ENCODE measurements at places on chromosomes 4 and X.

DNA sequence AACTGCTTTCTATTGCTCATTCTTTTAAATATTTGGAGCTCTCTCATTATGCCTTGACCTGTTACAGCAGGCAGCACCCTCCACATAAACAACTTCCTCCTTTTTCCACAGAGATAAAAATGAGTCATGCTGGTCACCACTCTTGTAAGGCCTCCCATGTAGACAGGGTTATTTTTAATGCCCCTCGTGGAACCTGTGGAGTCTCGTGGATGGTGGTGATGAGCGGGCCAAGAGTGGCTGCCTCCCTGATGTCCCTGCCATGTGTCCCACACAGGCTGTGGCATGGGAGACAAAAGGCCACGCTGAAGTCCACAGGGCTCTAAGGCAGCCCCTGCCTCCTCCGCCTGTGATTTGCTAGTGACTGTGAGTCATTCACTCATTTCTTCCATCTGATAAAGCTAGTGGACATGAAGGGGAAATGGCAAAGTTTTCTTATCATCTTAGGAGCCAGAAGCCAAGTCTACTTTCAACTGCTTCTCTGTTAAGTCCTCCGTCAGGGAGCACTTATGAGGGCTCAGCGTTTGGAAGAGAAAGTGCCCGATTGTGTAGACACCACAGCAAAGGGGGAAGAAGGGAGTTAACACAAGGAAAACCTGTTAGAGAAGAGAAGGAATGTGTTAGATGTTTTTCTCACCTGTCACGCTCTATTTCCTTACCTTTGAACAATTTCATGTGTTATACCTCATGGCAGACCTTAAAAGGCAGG, 121.6 kb upstream of the FAT1 start:
- no peak for DNase-seq

DNA sequence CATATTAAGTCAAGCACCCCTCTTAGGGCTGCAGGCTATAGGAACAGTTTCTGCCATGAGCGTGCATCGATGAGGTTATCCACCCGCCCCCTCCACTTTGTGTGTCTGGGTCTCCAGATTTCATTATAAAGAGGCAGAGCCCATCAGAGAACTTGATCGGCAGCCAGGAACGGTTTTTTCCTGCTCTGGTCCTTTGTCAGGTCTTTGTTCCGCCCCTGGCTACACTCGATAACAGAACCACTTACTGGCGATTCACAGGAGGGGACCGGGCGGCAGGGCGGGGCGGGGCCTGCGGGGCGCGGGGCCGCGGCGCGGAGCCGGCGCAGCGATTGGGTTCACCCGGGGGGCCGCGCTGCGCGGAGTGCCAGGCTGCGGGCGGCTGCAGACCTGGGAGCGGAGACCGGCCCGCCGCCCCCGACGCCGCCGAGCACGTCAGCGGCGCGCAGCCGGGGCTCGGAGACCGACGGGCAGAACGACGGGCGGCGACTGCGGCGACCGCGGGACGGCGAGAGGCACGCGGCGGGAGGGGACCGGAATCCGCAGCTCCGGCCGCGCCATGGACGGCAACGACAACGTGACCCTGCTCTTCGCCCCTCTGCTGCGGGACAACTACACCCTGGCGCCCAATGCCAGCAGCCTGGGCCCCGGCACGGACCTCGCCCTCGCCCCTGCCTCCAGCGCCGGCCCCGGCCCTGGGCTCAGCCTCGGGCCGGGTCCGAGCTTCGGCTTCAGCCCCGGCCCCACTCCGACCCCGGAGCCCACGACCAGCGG, at the start of gene SLC10A4:
Gene SLC10A4 (plus strand): TSS at position 338 of the 771 bp plus-strand sequence. CDS start 219 bp downstream, at position 557.
- DNase-seq: no peak

- DNase-seq: no peak
Observed at GRCh38 chr4:54568184-54568583, 89.6 kb upstream of the KIT start.

- no peak for DNase-seq
Observed at GRCh38 chrX:8520178-8520577, 55.5 kb downstream of the VCX3B start.

- DNase-seq: no peak
Observed at GRCh38 chr4:185919107-185919506, 107.1 kb upstream of the SORBS2 start.

GRCh38 chr4:41718907-41719306, 29.6 kb downstream of the PHOX2B start:
- DNase-seq: no peak

DNA sequence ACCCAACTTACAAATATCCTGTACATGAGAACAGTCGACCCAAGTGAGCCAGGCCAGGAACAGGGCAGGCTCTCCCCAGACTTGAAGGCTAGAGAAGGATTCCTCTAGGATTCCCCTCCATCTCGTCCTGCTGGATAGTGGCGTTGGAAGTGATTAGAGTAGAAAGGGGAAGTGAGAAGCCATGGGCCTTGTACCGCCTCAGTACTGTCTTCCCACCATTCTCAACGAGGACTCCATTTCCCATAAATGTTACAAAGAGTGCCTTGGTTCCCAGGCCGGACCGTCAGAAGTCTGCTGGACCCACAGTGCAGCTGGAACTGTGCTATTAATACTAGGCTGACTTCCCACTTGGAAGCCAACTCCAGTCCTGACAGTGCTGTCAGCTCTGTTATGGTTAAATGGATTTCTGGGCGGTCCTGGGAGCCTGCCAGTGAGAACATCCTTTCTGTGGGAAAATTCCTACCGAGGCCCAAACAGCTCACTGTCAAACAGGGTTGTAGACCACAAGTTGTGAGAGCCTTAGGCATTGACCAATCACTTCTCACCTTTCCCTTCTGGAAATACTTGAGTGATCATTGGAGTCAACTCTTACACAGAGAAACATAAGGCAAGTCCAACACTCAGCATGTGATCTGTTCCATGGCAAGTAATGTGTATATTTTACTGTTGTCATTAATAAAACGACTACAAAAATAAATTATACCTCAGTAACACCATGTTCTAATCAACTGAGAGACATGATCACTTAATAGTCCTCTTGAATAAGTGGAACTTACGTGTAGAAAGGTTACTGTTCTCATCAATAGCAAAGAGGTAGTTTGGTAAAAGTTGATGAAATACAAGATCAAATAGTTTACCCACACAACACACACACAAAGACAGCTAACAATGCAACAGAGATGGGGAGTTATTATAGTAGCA, 58.4 kb downstream of the AMELX start:
- no peak for DNase-seq

DNA sequence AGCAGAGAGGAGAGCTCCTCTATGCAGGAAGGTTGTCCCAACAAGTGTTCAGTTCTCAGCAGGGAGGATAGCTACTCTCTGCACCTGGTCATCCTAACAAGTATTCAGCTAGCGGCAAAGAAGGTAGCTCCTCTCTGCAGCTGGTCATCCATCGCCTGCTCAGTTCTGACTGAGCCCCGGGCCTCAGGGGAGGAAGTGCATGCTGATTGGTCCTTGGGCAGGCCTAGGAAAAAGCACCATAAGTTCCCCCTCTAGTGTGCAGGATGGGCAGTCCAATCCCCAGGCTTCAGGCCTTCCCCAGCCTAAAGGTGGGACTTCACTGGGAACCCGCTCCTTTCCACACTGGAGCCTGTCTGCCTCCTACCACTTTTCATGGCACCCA, 4.4 kb upstream of the FBXW7 start:
- peak; percentile 28 for DNase-seq

DNA sequence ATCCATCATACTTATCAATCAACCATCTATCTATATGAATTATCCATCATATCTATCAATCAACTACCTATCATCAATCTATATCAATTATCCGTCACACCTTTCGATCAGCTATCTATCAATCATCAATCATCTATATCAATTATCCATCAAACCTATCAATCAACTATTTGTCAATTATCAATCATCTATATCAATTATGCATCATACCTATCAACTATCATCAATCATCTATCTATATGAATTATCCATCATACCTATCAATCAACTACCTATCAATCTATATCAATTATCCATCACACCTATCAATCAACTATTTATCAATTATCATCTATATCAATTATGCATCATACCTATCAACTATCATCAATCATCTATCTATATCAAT, 70.6 kb upstream of the PPP2R3B start:
- DNase-seq: no peak

- no peak for DNase-seq
Observed at GRCh38 chrX:18938710-18939109, 45.2 kb downstream of the PHKA2 start.

- DNase-seq: no peak
Observed at GRCh38 chr4:144507311-144508101, 138.4 kb upstream of the HHIP start.

- DNase-seq: no peak
Observed at GRCh38 chrX:139881130-139881529, 51.7 kb downstream of the ATP11C start.

GRCh38 chrX:5829469-5829868, 399.2 kb downstream of the NLGN4X start:
- no peak for DNase-seq

DNA sequence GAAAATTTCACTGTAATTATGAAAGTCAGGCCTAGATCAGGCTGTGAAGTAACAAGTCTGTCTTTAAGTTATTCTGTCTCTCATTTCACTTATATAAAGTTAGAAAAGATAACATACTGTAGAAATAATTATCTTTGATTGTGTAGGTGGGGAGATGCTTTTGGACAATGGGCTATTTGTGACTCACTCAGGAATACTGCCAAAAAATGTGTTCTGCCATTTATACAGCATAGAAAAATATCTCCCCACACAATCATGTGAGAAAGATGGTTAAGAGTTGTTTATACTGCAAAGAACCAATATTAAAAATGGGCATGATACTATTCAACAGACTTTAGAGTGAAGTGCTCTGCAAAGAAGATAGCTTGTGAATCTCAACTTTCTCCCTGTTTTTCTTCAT, 95.0 kb upstream of the GABRA2 start:
- no peak for DNase-seq

GRCh38 chrX:9644335-9644734, 121.3 kb downstream of the GPR143 start:
- peak; percentile 70 for DNase-seq

- no peak for DNase-seq
Observed at GRCh38 chr4:150280081-150280895, 202.0 kb downstream of the DCLK2 start.

DNA sequence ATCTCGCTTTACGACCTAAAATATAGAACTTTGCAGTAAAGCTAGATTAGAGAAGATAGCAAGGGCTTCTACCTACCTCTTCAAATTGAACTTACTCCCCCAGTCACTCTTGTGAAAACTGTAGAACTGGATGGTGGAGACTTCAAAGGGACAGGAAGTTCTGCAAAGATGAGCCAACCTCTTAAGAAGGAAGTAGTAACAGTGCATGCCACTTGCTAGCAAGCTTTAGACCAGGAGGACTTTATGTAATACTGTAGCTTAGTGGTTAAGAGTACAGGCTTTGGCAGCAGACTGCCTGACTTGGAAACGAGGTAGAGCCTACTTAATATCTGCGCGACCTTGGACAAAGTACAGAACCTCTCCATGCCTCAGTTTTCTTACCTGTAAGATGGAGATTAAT, 27.5 kb upstream of the VBP1 start:
- peak; percentile 29 for DNase-seq

DNA sequence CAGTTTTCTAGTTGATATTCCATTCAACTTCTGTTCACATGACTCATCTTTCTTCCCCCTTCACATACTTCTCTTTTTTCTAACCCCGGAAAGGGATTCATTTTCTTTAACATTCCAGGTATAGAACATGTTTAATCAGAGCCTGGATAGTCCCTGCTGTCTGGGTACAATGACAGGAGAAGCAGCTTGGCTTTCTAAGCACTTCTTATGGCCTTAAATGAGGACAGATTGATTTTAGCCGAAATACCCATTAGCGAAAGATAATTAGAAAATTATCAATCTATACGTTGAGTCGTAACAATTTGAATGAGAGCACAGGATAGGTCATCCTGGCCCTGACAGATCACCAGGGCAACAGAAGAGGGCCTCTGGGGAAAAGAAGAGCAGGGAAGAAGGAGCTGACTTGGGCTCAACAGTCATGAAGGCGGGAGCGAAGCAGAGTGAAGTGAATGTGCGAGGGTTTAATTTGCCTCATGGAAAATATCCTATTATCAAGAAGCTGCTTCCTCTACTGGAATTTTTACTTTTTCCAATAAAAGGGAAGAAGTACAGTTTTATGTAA, 62.2 kb downstream of the PPP1R2C start:
- DNase-seq: no peak

- DNase-seq: no peak
Observed at GRCh38 chr4:153409412-153409811, 56.7 kb upstream of the TMEM131L start.

DNA sequence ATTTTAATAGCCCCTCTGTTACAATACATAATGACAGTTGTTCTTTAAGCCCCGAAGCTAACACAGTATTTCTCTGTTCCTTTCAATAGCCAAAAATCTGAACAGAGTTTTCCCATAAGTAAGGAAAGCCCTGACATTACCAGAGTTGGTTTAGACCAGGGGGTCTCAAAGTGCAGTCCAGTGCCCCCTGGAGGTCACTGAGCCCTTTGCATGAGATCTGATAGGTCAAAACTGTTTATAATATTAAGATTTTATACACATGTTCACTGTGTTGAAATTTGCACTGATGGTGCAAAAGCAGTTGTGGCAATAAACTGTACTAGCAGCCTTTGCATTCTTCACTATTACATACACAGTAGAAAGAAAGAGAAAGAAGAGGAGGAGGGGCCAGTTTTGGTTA, 177.1 kb downstream of the SPANXN3 start:
- no peak for DNase-seq

- DNase-seq: no peak
Observed at GRCh38 chr4:56512166-56512565, 6.6 kb downstream of the ARL9 start.

- no peak for DNase-seq
Observed at GRCh38 chr4:165737309-165737972, 135.6 kb upstream of the TLL1 start.

DNA sequence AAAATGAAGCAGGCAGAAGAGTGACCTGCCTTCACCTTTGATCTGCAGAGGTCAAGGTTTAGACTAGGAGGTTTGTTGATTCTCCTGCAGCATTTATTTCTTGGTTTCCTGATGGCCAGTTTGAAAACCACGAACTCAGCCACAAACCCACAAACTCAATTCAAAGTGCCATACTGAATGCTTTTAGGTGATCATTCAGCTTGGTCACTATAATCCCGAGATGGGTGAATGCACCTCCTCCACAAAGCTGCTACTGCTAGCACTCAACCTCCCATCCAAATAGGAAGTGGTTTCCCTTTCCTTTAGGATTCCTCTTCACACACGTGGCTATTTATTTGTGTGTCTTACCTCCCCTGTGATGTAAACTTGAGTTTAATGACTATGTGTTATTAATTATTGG, 225.2 kb downstream of the MID1 start:
- no peak for DNase-seq

DNA sequence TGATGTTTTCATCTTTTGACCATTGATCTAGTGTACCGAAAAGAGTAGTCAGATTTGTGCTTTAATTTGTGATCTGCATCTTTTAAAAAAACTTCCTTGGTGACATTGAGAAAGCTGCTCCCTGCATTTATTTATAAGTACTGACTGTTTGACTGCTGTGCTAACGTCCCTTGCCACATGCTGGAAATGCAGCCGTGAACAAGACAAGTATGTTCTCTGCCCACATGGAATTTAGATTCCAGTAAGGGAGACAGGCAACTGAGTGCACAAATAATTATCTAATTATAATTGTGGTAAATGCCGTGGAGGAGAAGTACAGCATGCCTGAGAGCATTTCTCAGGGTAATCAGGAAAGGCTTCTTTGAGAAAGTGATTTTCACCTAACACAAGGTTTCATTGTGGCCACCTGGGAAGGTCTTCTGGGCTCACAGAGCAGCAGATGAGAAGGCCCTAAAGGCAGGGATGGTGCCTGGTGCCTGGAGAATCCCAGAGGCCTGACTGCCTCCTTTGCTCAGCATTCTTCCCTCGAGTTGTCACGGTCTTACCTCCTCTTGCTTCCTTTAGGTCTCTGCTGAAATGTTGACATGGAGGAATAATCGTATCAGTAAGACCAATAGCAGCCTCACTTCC, 55.8 kb downstream of the PTTG2 start:
- DNase-seq: no peak
